Activated CD4-positive, CD25-positive, alpha-beta regulatory T cell (primary cell): ENCODE measurements at places on chromosomes 3 and 15.

DNA sequence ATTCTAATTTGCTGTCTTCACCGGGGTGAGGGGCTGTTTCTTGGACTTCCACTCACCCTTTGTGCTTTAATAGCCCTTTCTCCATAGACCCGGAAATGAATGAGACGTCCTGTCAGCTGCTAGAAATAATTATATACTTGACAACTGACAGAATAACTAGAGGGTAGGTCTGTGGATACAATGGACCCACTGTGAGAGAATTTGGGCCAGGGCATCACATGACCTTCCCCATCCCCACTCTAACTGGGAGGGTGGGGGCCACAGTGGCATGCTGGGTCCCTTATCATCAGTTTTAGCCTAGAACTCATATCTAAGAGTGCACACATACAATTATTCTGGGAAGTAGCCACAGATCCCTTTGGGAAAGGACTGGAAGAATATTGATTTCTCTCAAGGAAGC, 25.9 kb upstream of the MINAR1 start:
- no peak for DNase-seq

DNA sequence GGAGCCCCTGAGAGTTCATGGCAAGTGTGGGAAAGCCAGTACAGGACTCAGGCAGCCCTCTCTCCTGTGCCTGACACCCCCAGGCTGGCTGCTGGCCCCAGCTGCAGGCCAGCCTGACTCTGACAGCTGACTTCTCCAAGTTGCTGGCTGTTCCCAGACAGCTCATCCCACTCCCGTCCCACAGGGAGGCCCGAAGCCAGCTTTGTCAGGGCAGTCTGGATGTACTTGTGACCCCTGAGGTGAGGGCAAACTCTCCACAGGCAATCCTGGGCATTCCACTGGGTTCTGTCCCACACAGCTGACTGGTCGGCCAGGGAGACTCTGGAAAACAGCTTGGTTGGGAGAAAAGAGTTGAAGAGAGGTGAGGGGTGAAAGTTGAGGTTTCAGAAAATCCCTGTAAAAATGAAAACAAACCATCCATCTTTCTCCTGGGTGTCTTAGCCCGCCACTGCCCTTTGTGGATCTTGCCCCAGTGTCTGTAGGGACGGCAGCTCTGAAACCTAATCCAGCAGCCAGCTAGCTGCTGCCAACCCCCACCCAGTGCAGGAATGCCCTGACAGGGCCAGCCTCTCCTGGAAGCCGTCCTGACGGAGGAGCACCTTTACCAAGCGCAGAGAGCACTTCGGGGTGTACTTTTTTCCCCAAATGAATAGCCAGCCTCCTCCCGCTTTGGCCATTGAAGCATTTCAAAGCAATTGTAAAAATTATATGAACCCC, 87.9 kb downstream of the DNAJB8 start:
- DNase-seq = no peak

- no peak for DNase-seq
These were observed 1.1 kb upstream of the INTS14 start for GRCh38 chr15:65611888-65612615.

DNA sequence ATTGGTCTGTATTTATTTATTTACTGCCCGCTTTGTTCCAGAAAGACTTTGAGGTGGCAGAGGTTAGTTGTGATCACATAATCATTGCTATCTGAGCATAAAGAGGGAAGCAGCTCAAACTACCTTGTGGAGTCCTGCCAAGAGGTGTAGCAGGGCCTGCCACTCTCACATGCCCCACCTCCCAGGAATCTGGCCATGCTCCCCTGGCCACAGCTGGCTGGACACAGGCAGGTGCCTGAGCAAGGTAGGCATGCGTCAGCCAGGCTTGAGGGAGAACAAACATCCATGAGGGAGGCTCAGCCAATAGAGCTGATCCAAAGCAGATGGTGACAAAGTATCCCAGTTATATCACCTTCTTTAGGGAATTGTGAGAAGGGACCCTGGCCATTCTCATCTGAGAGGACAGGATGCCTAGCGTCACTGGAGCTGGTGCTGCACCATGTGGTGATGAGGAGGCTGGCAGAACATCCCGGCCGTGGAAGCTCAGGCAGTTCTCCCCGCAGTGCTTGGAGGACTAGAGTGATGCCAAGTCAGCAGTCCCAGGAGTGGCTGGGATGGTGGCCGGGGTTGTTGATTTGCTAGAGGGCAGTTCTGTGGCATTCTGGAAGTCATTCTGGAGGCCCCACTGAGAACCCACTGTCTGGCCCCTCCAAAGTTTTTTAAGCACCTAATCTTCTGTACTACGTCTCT, 6.8 kb upstream of the POLG start:
- DNase-seq = no peak

DNA sequence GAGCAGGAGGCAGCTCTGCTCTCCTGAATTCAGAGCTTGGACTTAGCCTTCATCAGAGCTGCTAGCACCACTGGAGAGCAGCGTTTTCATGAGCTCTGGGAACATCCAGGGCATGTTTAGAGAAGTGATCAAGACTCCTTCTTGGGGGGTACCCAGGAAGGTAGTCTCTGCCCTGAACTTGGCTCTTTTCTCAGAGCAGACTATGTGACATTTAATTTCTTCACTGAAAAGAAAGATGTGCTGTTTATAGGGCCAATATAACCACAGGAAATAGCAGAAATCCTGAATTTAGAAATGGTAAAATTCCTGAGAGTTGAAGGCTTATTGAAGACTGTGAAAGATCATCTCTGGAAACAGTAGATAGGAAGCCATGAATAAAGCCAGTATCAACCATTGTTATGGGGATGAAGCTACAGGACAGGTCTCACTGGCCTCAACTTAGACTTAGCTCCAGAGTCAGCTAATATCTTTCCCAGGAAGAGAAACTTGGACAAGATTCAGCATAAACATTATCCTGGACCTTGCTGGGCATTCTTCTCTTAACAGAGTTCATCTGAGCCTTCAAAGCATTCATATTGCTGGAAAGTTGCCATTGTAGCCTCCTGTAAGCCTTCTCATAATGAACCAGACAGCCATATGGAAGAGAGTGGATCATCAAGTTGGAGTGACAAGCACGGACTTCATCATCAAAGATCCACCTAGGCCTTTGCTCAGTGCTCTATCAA, 386.6 kb upstream of the THBS1 start:
- no peak for DNase-seq

DNA sequence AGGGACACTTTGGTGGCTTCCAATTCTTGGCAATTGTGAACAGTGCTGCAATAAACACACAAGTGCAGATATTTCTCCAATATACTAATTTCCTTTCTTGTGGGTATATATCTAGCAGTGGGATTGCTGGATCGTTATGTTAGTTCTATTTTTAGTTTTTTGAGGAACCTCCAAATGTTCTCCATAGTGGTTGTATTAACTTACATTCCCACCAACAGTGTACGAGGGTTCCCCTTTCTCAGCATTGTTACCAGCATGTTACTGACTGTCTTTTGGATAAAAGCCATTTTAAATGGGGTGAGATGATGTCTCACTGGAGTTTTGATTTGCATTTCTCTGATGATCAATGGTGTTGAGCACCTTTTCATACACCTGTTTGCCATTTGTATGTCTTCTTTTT, 92.8 kb downstream of the DAPK2 start:
- no peak for DNase-seq

DNA sequence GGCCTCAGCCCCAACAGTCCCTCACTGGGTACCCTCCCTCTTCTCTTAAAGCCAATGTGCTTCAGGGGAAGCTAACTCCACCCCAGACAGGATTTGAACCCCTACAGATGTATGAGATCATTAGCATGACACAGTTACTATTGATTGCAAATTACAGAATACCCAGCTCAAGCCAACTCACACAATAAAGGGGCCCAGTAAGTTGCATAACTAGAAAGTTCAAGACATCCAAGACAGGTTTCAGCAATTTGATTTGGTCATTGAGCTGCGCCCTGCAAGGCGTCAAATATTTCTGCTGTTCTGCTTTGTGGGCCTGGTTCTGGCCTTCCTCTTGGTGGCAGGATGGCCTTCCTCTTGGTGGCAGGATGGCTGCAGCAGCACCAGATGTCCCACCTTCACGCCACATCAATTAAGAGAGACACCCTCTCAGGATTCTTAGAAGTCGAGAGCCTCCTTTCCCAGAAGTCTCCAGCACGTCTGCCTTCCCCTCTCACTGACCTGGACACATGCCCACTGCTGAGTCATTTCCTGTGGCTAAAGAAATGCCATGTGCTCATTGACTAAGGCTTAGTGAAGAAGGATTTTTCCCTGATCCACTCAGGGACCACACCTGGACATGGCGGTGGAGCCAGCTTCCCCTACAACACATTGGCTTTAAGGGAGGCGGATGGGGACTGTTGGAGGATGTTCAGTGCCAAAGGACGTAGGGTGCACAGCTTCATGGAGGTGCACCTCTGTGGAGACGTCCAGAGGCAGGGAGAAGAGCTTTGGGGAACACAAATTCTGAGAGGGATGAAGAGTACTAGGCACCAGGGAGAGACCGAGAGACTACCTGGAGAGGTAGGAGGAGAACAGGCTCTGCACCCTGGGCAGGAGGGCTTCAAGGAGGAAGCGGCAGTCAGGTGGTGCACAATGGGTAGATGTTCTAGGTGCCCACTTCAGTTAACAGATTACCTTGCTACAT, 49.1 kb downstream of the DNASE1L3 start:
- DNase-seq = no peak

DNA sequence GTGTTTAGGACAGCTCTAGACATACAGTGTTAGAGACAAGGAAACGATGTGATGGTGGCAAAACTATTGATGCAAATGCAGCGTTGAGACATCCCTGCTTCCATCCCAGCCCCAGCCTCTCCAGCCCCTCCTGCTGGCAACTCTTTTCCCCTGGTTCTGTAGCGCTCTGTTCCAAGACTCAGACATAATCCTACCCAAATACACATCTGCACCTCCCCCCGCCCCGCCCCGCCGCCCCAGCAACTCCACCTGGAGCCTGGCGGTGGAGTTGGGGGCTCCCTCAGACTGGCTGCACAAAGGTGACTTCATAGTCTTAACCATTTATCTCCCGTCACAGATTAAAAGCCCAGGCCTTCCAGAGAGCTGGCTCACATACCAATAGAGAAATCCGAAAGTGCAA, 7.2 kb upstream of the SEC22A start:
- DNase-seq = no peak

GRCh38 chr3:100003609-100004503, 110.4 kb downstream of the FILIP1L start:
- no peak for DNase-seq

- no peak for DNase-seq
These were observed 125.4 kb upstream of the MME start for GRCh38 chr3:154954757-154955156.

DNA sequence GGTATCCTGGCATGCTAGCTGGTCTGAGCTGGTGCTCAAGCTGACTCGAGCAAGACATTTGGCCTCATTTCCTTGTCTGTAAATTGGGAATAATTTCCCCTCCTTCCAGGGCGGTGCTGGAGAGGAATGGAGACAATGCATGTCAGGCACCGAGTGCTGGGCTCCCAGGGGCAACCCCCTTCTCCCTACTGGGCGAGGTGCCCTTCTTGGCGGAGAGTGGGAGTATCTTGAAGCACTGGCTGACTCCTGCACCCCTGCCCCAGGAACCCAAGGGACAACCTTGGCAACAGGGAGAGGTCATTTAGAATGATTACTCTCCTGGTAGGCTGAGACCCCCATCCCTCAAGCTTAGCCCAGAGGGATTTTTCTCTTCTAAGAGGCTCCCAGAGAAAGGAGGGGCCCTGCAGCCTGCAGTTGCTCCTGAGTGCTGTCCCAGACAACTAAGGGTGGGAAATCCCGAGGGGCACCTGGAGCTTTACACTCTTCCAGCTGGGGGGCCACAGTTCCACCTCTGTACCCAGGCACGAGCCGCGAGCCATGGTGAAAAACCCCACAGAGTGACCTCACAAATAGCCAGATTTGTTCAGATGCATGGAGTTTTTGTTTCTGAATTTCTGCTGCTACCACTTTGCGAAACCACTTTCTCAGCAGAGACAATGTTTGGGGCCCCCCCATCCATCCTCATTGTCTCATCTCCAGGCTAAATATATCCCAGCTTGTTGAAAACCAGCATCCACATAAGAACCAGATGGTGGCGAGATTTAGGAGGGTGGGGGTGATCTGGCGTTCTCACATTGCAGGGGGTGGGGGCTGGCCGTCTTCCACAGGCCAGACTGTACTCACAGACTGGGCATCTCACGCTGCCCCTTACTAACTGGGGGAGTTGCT, 44.8 kb downstream of the ABTB1 start:
- no peak for DNase-seq

GRCh38 chr3:37532168-37532567, 329.5 kb upstream of the CTDSPL start:
- no peak for DNase-seq

DNA sequence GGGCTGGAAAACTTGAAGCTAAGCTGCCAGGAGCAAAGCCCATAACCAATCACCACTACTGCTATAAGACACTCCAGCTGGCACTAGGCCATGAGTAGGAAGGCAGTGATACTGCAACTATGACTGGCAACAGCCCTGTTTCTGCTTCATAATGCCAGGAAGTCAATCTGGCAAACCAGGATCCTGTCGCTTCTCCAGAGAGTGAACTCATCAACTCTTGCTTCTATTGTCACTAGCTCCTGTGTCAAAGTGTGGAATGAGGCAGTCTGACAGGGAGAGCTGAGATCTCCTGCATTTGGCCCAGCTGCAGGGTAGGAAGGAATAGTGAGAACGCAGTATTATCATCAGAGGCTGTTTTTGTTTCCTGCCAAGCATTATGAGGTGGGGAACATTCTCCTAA, 105.3 kb downstream of the CTNNB1 start:
- DNase-seq = no peak

GRCh38 chr15:77557144-77557543, 75.6 kb downstream of the LINGO1 start:
- no peak for DNase-seq

- DNase-seq = no peak
These were observed 140.5 kb downstream of the SEMA6D start for GRCh38 chr15:47857776-47858167.

DNA sequence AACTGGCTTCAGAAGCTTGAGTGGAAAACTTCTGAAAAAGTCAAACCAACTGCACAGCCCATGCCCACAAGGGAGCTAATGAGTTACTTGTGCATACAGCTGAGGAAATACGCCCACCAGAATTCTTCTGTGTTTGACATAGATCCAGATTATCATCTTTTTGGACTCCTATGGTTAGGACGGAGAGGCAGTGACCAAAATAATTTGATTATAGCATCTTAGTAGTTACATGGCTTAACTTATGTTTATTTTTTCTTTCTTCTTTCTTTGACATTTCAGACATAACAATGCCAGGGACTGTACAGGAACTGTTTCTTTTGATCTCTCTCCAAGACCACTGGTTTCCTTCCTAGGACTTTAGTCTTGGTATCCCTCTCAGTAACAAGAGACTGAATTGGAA, 246.1 kb upstream of the RASGRP1 start:
- DNase-seq = no peak

DNA sequence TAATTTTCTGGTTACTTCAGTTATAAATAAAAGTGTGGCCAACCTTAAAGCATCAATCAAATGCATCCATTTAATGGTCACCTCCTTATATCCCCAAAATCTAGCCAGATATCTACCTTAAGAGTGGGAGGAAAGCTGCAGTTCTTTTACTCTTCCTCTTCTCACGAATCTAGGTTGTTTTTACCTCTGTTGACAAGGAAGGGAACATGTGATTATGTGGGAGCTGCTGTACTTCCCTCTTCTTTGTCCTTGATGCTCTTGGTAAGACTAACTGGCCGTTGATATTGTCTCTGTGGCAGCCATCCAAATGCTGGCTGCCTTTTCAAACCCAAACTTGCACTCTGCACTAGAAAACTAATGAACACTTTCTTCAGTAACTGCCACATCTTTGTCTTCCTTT, 275.3 kb upstream of the CADM2 start:
- no peak for DNase-seq

- DNase-seq = no peak
These were observed 705 bp downstream of the DLL4 start for GRCh38 chr15:40929660-40930429.

- DNase-seq = no peak
These were observed 154.5 kb downstream of the FOXP1 start for GRCh38 chr3:71428841-71429596.
